ENCODE measurements at places on chromosomes 12 and 14. TPM values are rescaled to one million over a fixed set of nuclear protein-coding genes. Genes with fewer than 3 reads are reported as not detected.

- DNase-seq, result no peak
Observed at GRCh38 chr12:116200812-116201211, 76.7 kb downstream of the MED13L start.

DNA sequence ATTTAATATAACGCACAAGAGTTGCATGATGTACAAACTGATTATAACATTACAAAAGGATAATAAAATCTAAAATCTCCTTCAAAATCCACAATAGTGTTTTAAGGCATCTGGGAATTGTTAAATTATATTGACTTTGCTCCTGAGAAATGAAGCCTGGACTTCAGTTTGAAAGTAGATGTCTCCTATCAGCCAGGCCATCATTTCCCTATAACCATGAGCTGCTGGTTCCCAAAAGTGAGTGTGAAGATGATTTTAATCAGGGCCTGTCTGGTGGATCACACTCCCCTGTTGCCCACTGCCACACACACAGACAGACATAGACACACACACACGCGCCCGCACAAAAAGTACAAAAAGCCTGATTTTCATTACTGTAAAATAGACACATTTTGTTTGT, 480.7 kb downstream of the RPS29 start:
- no peak for DNase-seq

GRCh38 chr12:55017416-55017925, 2.3 kb upstream of the NEUROD4 start:
- no peak for DNase-seq

DNA sequence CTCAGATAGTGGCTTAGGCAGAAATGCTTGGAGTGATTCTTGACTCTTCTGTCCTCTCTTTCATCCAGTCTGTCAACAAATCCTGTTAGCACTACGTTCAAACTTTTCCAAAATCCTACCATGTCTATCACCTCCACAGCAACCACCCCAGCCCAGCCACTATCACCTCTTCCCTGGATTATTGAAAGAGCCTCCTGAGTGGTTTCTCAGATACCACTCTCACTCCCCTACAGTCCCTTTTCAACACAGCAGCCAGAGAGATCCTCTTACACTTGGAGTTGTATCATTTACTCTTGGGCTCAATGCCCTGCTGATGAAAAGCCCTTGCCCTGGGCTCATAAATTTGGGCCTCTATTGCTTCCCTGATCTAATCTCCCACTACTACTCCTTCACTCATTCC, 218.9 kb downstream of the EXOC5 start:
- no peak for DNase-seq

SRRM4 gene
- 0.43 TPM for total RNA-seq
